Femur (tissue), 1 donor: ENCODE measurements at places on chromosomes 3 and 15.

GRCh38 chr15:62050115-62050514, 10.1 kb downstream of the VPS13C start:
- no peak for DNase-seq

DNA sequence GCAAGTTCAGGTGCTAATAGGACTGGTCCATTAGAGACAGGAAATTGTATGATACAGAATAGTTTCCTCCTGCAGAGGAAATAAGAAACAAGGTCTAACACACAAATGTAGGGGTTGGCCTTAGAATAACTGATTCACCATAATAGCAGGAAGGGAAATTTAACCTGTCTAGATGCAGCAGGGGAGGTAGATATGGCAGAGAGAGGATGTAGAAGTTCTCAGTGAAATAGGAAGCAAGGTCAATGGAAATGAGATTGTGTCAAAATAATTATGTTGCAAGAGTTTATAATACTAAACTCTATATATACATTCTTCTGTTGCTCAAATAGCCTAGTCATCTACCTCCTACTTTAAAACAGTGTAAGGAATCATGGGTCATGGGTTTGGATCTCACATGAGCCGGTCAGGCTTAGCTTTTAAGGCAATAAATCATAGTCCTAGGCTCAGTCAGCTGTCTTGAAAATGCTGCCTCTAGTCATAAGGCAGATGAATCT, 17.0 kb downstream of the BCL2A1 start:
- no peak for DNase-seq

GRCh38 chr3:138769616-138770015, 65.1 kb downstream of the PIK3CB start:
- no peak for DNase-seq

DNA sequence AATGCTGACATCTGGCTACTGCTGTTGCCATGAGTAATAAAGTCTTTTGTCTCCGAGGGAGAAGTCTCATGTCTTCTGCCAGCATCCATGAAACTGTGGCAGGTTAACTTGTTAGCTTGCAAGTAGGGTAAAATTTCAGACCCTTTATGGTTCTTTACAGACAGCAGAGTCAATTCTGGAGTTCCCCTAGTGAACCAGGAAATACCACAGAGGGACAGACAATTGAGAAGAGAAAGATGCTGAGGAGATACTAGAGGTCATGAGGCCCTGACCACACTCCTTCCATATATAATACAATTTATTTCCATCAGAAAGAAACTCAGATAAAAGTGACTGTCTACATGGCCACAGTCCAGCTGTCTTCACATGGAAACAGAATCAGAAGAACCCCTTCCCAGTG, 38.1 kb downstream of the NMNAT3 start:
- DNase-seq = no peak

DNA sequence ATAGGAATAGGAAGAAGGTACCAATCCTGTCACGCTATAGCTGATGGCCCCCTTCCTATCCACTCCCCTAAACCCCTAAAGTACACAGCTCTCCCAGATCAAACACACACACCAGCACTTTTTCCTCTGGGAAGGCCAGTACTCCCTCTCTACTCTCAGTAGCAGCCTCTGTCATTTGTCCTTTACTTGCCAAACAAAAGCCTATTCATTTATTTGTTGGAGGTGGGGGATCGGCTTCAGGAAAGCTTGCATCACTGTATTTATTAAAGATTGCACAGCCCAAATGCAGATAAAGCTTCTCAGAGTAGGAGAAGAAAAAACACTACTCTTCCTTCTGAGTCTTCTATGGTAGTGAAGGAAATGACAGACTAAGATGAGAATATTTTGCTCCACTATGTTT, 429.7 kb upstream of the RASGRP1 start:
- DNase-seq = no peak
